ENCODE measurements at places on chromosomes 6 and 20.

- DNase-seq, result no peak
Observed at GRCh38 chr6:32375739-32376529, 4.2 kb upstream of the TSBP1 start.

GRCh38 chr6:29791162-29791561 lies 36.5 kb upstream of the HLA-G start:
- DNase-seq, result no peak

DNA sequence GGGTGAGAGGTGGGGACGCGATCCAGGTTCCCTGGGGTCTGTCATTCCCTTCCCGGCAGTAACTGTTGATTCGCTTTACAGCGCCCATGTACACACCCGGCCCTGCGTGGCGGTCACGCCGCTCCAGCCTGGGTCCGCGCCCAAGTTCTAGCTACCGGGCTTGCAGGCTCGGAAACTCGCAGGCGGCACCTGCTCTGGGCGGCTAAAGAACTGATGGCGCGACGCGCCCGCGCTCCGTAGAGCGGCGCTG lies 1.4 kb upstream of the POU3F2 start:
- no peak for DNase-seq

DNA sequence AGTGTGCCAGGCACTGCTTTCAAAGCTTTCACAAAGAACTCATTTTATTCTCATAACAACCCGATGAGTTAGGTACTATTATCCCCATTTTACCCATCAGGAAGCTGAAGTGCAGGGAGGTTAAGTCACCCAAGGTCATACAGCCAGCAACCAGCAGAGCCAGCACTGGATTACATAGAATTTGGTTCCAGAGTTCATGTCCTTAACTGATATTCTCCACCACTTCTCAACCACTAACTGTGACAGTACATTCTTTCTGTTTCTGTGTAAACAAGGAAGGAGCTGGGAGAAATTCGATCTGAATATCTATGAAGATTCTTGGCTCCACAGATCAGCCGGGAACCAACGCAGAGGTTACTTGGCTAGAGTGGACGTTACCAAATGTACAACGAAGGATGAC lies 98.0 kb downstream of the KIF16B start:
- no peak for DNase-seq

Measured in effector CD4-positive, alpha-beta T cell (primary cell).